Caki2 (cell line): ENCODE measurements at places on chromosomes 2 and 18. TPM values are rescaled to one million over a fixed set of nuclear protein-coding genes. Genes with fewer than 3 reads are reported as not detected.

SLC9A4 gene
- not detected in 2 replicates for total RNA-seq

KIF3C gene
- total RNA-seq: 10.7 and 15.7 TPM in 2 replicates

SLC16A14 gene
- 5.5 and 7.9 TPM in 2 replicates for total RNA-seq

ZNF396 gene
- total RNA-seq: 1.3 and 2.7 TPM in 2 replicates

CCDC150 gene
- total RNA-seq: 4.9 and 23.5 TPM in 2 replicates
